DMS153 (cell line): ENCODE measurements at places on chromosomes 12 and 14.

DNA sequence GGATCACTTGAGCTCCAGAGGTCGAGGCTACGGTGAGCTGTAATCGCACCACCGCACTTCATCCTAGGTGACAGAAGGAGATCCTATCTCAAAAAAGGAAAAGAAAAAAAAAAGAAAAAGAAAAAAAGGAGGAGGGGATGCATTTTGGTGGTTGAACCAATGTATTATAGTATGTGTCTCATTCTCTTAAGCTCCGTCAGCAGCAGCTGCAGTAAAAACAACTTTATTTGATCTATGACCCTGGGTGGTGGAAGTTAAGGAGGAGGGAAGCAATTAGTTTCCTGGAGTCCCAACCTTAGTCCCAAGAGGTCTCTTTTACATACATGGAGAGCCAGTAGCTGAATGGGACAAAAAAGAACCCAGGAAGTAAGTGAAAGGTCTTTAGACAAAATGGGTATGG, 26.8 kb upstream of the APOF start:
- no peak for DNase-seq

DNA sequence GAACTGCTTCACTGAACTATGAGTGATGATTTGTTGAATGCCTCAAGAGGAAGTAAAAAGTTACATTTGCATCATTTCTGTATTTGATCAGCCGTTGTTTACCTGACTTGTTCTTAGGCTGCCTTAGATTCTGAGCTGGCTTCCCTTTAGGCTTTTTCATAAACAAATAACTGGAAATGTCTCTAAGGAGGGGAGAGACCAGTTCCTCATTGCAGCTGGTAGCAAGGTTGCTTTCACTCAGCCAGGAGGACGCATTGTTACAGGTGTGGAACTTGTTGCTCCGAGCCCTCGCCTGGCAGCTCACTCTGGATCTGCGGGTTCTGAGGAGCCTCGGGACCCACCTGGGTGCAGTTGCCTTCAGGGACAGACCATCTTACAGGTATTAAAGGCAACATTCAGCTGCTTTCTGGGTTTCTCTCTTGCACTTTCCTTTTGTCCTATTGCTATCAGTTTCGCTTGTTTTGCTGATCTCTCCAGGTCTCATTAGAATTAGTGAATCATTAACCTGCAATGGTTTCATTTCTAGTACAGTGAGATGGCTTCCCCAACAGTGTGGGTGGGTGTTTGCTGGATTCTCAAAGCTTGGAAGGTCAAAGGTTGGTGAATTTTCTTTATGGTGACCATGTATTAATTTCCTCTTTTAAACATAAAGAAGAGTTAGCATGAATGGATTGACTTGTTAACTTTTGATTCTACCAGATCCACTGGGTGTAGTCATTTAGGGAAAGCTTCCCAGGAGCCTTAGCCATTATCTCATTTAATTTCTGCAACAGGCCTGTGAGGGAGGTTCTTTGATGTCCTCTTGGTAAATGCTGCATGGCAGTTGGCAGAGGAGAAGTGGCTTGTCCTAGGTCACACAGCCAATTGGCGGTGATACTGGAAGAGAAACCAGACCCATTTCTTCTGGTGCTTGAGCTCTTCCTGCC, at the start of gene PLEKHG7:
Gene PLEKHG7 (plus strand): TSS at position 236 of the 926 bp plus-strand sequence. CDS start 3,643 bp downstream, outside the sequence.
- DNase-seq, result no peak

DNA sequence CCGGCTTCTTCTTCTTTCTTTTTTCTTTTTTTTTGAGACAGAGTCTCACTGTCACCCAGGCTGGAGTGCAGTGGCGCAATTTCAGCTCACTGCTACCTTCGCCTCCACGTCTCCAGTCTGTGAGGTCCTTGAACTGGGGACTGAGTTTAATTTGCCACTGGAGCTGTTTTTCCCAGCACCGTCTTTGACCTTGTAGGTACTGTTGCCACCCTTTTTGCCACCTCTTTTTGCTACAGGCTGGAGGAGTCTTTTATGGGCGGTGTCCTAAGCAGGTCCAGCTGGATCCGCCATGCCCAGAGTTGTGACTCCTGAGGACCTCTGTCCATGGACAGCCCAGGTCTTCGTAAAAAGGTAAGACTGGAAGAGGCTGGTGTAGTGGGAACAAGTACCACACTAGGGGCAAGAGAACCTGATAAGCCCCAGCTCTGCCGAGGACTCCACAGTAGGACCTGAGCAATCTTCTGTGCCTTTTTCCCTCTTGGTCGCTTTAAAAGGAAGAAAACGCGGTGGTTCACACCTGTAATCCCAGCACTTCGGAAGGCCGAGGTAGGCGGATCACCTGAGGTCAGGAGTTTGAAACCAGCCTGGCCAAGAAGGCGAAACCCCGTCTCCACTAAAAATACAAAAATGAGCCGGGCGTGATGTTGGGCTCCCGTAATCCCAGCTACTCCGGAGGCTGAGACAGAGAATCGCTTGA, 946 bp downstream of the RNU4-2 start:
- peak; percentile 24 for DNase-seq

DNA sequence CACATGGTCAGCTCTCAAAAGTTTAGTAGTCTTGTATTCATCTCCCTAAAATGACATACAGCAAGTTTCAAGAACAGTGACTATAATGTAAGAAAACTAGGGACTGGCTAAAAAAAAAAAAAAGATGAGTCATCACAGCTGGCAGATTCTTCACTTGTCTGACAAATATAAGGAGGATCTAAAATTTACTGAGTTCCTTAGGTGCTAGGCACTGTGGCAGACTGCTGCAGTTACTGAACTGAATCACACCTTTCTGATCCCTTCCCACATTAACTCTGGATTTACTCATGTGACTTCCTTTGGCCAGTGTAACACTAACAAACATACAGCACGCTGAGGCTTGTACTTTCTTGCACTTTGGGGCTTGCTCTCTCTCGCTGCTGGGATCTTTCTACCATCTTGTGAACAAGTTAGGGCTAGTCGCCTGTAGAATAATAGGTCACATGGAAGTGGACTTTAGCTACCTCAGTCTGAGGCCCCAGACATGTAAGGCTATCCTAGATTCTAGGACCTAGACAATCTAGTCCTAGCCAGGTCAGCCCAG, 32.1 kb downstream of the BAZ1A start:
- no peak for DNase-seq

DNA sequence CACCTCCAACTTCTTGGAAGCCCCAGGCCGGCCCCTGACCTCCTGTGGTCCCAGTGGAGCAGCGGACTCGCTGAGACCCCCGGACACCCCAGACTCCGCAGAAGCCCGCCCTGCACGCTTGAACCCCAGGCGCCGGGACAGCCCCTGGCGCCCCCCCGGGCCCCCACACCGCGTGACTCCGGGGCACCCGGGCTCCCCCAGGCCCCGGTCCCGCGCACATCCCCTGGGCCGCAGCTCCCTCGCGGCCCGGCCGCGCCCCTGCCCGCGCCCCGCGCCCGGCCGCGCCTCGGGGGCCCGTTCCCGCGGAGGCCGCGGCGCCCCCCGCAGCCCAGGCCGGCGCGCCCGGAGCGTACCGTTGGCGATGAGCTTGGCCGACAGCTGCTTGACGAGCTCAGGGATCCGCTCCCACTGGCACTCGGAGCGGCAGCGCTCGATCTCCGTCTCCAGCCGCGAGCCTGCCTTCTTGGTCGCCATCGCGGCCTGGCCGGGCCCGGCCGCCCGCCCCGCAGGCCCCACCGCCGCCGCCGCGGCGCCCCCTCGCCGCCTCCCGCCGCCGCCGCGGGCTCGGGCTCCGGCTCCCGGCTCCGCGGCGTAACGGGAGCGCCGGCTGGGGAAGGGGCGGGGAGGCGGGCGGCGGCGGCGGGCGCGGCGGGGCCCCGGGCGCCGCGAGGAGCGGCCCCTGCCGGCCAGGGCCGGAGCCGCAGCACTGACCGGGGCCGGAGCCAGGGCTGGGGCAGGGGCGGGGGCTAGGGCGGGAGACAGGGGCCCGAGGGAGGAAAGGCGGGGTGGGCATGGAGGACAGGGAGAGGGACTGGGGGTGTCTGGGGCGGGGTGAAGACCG, at the start of gene TTC7B:
Gene TTC7B (minus strand): TSS at position 609 of the 841 bp plus-strand sequence. CDS start 135 bp downstream, at position 474.
- DNase-seq, result no peak

GRCh38 chr14:65095633-65096205, 6.6 kb downstream of the MAX start:
- no peak for DNase-seq

- DNase-seq, result no peak
These were observed 1.3 kb downstream of the TMEM132D start for GRCh38 chr12:129902371-129903091.

DNA sequence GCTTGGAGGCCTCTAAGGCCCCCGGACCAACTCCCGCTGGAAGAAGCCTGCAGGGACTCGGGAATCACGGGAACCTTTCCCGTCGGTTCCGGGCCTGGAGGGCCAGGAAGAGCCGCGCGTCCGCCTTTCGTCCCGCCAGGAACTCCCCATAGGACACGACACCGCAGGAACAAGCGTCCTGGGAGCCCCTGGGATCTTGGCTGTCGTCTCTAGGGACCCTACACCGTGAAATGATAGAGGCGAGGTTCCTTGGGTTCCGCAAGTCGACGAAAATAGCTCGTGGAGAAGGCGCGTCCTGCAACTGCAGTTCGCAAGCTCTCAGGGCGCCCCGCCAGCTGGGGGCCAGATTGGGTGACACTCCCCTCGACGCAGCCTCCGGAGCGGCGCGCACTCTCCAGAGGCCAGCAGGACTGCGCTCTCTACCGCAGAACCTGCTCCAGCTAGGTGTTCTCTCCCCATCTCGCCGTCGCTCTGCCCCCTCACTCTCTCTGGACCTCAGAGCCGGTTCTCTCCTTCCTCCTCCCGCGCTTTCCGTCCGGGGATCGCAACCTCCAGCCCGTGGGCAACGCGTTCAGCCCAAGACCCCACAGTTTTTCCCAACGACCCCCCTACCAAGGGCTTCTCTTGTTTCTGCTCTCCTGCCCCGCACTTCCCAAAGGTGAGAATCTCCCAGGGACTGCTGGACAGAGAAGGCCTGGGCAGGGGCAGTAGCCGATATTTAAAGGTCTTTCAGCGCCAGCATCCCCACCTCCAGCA, 776 bp downstream of the BMP4 start:
- DNase-seq, result no peak

GRCh38 chr14:73995977-73996378, 23.1 kb downstream of the ENTPD5 start:
- no peak for DNase-seq

GRCh38 chr14:71582705-71583104, 349.5 kb upstream of the RGS6 start:
- no peak for DNase-seq

GRCh38 chr12:77648716-77649115, 182.0 kb upstream of the NAV3 start:
- DNase-seq, result no peak

DNA sequence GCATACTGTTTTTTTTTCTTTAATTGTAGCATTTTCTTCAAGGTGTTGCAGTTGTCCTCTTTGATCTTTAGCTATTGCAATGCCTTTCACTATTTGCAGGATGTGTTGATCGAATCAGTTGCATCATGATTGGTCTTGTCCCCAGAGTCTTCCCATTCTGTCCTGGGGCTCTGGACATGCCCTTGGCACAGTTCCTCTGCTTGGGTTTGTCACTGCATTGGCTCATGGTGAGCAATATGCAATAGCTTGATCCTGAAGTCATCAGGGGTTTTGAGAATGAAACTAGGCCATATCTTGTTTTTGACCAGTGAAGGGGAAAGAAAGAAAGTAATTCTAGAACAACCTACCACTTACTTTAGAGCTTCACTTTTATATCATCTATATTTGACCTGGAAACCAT, 281.5 kb downstream of the TMEM117 start:
- DNase-seq, result no peak

GRCh38 chr12:100151769-100152168, 9.1 kb upstream of the BLTP3B start:
- DNase-seq, result no peak

GRCh38 chr12:124369055-124369826, 74.3 kb downstream of the RFLNA start:
- no peak for DNase-seq

DNA sequence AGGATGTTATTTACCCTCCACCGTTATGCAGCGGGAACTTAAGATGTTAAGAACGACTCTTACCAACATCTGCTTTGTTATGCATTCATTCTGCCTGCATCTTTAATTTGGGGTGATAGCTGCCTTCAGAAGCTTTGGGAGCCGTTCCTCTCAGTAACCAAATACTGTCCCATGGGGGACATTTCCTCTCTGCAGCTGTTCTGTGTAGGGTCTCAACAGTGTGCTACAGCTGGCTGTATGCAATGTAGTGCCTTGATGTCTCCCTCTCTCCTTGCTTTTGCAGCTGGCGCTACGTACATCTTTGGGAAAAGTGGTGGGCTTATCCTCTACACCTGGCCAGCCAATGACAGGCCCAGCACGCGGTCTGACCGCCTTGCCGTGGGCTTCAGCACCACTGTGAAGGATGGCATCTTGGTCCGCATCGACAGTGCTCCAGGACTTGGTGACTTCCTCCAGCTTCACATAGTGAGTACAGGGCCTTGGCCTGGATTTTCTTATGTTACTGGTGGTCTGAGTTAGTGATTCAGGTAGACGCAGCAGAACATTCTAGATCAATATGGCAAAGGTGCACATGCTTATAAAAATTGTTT, 744.3 kb downstream of the DIO2 start:
- DNase-seq, result no peak

DNA sequence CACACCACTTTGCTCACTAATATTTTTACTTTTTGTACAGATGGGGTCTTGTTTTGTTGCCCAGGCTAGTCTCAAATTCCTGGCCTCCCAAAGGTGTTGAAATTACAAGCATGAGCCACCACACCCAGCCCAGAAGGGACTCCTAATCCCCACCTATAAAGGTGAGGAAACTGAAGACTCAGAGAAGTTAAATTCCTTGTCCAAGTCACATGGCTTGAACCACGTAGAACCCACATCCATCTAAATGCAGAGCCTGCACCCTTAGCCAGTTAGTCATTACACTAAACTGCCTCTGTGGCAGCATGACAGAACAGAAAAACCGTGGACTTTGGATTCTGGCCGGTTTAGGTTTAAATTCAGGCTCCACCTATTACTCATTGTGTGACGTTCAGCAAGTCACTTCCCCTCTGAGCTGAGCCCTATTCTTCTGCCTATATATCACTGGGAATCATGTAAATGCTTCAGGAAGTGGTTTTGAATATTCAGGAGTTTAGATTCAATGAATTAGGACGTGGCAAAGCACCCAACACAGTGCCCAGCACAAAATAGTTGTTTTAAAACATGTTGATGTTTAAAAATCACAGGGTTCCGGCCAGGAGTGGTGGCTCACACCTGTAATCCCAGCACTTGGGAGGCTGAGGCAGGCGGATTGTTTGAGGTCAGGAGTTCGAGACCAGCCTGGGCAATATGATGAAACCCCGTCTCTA, 3.0 kb upstream of the CORO1C start:
- no peak for DNase-seq

- DNase-seq, result no peak
These were observed 339.8 kb downstream of the EMP1 start for GRCh38 chr12:13536219-13536910.

GRCh38 chr12:70835948-70836347, 84.6 kb downstream of the PTPRR start:
- no peak for DNase-seq

DNA sequence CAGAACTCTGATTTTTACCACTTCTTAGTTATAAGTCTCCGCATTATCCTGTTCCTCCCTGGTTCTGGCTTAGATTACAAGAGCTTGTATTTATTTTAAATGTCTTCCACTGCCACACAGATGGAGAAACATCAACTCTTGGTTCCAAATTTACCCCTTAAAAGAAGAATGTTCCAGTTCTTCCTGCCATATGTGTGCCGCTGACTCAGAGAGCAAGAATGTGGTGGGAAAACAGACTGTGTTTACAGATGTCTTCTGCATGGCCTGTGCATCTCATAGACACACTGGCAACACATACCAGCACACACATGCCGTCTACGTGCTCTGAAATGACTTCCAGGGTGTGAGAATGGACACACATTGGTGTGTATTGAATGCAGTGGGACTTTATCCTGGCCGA, 383.0 kb downstream of the LRIG3 start:
- DNase-seq, result no peak

GRCh38 chr12:48307269-48307668, 43.5 kb downstream of the ZNF641 start:
- no peak for DNase-seq
